ENCODE measurements at places on chromosomes 13 and 19.
A peak's percentile ranks its signal among the peaks of the same experiment; 100 is the strongest.

DNA sequence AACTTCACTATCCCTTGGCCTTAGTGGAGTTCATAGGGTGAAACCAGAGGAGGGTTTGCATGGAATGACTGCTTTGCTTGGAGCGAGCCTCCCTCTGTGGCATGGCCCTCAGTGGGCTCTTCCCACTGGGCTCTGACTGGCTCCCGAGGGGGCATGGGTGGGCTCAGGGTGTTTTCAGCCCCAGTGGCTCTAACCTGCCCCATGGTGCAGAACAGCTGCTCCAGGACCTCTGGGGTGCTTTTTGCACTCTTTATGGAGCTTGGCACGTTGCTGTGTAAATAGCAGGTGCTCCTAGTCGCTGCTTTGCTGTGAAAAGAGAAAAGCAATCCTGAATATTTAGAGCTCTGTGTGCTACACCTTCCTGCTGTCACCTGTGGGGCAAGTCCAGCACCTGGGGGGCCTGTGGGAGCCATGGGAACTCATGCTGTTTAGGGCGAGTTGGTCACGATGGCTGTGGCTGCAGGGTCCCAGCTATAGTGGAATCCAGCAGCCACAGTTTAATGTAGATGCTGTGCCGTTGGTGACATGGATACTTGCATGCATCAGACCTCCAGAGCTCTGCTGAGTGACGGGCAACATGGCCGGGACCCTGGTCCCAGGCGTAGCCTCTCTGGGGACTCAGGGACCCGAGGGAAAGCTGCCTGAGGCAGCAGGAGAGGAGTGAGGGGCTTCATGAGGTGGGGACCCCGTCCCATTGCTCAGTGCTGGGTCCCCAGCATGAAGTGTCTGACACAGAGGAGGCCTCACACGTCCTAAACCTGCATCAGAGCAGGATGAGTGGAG is 14.3 kb upstream of the MCF2L start:
- no peak for DNase-seq

DNA sequence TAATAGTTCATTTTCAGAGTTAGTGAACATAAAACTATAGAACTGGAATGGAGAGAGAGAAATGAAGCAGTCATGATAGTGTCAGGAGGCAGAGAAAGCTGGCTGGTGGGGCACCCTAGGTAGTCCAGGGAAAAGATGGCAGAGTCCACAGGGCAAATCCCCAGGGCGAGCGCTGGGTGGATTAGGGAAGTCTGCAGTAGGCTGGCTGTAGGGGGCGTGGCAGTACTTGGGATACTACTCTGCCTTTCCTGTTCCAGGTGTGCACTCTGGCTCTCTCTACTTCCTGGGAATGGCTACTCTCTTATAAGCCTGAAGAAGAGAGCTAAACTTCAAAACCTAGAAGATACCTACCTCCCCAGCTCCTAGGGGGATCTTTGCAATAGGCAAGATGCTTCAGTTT is 232.9 kb upstream of the SLC10A2 start:
- no peak for DNase-seq

DNA sequence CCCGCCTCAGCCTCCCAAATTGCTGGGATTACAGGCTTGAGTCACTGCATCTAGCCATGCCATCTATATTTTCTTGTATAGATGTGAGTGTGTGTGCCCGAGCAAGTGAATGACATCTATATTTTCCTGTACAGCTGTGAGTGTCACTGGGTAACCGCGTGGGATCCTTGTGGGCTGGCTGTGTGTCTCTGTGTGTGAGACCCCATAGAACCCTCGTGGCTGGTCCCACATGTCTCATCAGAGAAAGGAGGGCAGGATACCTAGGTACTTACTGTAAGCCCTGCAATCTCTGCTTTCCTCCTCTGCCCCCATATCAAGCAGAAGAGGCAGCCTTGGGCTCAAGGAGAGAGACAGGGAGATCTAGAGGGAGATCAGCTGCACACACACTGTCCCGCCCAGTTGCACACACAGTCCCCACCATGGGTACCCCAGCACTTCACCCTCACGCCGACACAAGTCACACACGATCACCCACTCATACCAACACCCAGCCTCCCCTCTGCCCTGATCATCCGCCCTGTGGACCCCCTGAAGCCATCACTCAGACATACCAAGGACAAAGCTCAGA is 655 bp downstream of the DENND1C start:
- no peak for DNase-seq

GRCh38 chr13:37627428-37627827 is 28.9 kb upstream of the POSTN start:
- DNase-seq, result no peak

DNA sequence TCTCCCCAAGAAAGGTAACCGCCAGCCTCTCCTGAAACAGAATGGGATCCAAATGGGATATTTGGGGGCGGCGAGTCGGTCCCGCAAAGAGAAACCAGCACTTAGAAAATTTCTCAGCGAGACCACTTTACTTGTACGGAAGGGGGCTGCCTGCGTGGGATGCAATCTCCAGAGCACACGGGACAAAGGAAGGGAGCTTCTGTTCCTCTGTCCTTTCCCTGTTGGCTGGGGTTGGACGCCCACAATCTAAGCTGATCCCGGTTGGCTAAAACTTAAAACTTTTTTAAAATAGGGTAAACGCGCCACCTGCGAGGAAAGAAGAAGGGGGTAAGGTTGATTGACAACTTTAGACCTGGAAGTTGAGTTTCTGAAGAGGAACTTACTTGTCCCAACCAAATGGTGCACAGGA is 826 bp upstream of the BSG start:
- peak; percentile 45 for DNase-seq

DNA sequence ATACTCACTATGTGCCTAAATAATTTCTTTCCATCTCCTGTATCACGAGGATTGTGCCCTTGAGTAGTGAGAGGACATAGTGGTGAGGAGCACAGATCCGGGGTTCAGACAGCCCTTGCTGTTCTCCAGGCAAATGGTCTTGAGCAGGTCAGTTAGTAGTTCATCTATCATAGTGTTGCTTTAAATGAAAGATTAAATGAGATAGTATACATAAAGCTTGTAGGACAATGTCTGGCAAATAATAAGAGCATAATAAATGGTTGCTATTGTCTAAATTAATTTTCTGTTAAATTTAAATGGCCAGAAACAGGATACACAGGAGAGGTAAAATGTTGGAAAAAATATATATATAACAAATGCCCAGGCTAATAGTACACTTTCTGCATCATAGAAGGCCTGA is 23.4 kb downstream of the FAM124A start:
- DNase-seq, result no peak

DNA sequence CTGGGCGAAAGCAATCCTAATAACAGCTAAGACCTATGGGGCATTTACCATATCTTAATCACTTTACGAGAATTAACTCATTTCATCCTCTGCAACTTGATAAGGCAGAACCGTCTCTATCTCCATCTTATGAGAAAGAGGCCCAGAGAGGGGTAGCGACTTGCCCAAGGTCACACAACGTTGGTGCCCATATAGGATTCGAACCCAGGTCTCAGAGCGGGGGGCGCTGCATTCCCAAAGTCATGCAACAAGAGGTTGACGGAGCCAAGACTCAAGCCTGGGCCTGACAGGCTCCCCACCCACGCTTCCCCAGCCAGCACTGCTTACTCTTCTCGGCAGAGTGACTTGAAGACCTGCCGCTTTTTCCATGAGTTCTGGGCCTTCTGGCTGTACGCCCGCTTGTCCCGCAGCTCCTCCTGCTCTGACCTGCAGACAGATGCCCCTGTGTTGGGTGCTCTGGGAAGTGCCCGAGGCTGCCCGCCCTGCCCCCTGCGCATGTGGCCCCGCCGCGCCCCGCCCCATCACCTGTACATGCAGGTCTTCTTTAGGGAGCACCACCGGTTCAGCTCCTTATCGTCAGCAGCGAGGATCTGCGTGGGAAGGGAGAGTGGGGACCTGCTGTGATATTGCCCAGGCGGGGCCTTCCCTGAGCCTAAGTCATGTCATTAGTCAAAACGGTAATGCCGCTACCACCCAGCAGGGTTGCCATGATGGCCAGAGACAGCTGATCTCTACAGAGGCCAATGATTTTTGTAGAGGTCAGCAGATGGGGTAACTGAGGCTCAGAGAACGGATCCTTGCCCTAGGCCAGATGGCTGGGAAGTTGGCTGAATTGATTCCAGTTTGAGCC is 10.8 kb downstream of the KRI1 start:
- no peak for DNase-seq

- DNase-seq, result peak; percentile 87
These were observed 357.3 kb downstream of the KLF5 start for GRCh38 chr13:73416093-73416492.

DNA sequence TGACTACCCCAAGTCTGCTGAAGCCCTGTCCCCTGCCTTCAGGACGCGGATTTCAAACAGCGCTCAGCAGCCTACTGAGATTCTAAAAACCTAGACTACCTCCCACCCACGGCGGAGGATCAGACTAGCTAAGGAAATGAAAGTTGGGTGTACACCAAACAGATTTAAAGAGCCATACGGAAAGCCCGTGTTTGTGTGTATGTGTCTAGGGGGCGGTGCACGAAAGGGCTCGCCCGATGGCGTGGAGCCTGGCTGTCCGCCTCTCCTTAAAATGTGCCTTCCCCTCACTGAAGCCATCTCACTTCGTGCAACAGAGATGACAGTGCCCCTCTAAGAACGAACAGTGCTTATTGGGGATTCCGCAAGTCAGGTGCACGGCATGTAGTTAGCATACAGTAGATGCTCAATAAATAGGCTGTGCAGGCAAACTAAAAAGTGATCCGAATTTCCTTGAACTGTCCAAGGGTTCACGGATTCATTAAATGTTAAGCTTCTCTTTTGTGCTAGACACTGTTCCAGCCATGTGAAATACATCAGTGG is 639 bp downstream of the LENG1 start:
- no peak for DNase-seq

DNA sequence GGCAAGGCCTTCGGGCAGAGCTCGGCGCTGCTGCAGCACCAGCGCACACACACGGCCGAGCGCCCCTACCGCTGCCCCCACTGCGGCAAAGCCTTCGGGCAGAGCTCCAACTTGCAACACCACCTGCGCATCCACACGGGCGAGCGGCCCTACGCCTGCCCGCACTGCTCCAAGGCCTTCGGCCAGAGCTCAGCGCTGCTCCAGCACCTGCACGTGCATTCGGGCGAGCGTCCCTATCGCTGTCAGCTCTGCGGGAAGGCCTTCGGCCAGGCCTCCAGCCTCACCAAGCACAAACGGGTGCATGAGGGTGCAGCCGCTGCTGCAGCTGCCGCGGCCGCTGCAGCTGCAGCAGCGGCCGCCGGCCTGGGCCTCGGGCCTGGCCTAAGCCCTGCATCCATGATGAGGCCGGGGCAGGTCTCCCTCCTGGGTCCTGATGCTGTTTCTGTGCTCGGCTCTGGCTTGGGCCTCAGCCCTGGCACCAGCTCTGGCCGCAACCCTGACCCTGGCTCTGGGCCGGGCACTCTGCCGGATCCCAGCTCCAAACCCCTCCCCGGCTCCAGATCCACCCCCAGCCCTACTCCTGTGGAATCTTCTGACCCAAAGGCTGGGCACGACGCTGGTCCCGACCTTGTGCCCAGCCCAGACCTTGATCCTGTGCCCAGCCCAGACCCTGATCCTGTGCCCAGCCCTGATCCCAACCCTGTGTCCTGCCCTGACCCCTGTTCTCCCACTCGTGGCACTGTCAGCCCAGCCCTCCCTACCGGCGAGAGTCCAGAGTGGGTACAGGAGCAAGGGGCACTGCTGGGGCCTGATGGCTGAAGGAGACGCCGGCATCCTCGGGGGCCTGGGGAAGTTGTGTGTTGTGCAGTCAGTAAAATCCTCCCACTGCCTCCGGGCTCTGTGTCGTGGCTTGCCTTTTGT is 2.0 kb upstream of the MCOLN1 start:
- DNase-seq, result no peak

- no peak for DNase-seq
These were observed 11.0 kb downstream of the GAS6 start for GRCh38 chr13:113852536-113853517.

GRCh38 chr13:61728471-61728870 is 312.8 kb upstream of the PCDH20 start:
- DNase-seq, result peak; percentile 75

DNA sequence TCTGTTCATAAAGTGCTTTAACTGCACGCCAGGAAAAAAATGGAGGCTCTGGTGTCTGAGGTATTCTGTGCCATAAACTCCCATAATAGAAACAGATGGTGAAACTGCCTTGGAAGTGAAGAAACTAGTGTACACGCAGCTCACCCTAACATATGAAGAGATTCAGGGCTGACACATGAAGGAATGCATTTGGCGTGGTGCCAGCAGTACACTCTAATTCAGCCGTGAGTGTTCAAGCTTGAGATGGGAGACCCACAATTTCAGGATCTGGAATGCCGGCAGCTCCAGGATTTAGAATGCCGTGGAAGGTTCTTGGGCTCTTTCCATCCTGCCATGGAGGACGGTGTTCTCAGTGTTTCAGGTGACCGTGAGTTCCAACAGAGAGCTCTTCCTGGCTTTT is 478.4 kb downstream of the TSHZ3 start:
- peak; percentile 3 for DNase-seq

GRCh38 chr13:93222976-93223375 is 3.6 kb upstream of the GPC6 start:
- DNase-seq, result no peak

- DNase-seq, result no peak
These were observed 1163.0 kb downstream of the DIAPH3 start for GRCh38 chr13:59000770-59001169.

DNA sequence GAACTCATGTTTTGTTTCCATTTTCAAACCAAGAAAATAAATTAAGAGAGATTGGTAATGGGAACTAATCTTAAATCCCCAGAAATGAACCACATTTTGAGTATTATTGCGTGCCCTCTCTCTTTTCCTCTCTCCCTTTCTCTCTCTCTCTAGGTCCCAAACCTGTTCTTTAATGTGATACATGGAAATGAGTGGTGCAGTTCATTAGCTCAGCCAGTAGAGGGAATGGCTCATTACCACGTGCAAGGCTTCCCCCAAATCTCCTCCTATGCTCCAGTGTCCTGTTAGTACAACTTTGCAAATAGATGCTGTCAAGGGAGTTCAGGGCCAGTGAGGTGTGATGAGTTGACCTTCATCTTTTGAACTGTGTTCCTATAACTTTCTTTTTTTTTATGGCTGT is 178.4 kb downstream of the FGF9 start:
- peak; percentile 34 for DNase-seq

GRCh38 chr19:1717200-1717969 is 35.9 kb upstream of the ONECUT3 start:
- no peak for DNase-seq

- peak; percentile 68 for DNase-seq
These were observed 101.2 kb upstream of the TEX29 start for GRCh38 chr13:111219280-111219679.

GRCh38 chr13:30257468-30258099 is 49.8 kb downstream of the KATNAL1 start:
- peak; percentile 83 for DNase-seq

- DNase-seq, result peak; percentile 6
These were observed 121.1 kb downstream of the NHLRC3 start for GRCh38 chr13:39159393-39159792.

- DNase-seq, result peak; percentile 88
These were observed 92.1 kb downstream of the ATP11A start for GRCh38 chr13:112781881-112782361.

DNA sequence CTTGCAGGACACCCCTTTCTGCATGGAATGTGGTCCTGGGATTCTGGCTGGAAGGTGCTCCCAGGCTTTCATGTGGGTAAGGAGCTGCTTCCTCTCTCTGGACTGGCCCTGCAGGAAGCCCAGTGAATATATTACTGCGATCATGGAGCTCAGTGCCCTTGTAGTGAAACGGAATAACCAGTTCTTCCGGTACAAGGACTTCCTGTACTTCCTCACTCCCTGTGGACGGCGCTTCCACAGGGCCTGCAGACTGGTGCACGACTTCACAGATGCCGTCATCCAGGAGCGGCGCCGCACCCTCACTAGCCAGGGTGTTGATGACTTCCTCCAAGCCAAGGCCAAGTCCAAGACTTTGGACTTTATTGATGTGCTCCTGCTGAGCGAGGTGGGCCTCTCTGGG is 8.0 kb downstream of the CYP4F8 start:
- DNase-seq, result no peak
